ENCODE measurements at places on chromosomes 12 and 14.
A peak's percentile ranks its signal among the peaks of the same experiment; 100 is the strongest.

- DNase-seq = no peak
Measured at GRCh38 chr12:111057701-111058425, 137.5 kb upstream of the MYL2 start.

- DNase-seq = no peak
Measured at GRCh38 chr14:34895277-34895676, 20.1 kb upstream of the BAZ1A start.

DNA sequence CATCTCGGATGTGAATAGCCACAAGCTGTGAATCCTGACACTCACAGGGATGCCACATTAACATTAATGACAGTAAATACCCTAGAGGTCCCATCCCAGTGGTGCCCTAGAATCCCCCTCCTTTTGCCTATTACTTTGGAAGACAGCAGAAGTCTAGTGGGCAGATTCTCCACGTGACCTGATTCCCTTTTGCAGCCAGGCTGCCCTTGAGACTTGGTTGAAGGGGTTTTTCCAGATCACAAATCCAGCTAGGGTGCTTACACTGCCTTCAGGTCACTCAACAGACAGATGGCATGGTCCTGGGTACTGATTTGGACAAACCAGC is 8.7 kb downstream of the HDAC7 start:
- DNase-seq = no peak

- DNase-seq = peak; percentile 62
Measured at GRCh38 chr12:123011701-123012100, 31.2 kb downstream of the ARL6IP4 start.

- no peak for DNase-seq
Measured at GRCh38 chr12:51771008-51771407, 77.5 kb downstream of the FIGNL2 start.

- DNase-seq = peak; percentile 17
Measured at GRCh38 chr12:40829738-40830144, 137.5 kb downstream of the CNTN1 start.

DNA sequence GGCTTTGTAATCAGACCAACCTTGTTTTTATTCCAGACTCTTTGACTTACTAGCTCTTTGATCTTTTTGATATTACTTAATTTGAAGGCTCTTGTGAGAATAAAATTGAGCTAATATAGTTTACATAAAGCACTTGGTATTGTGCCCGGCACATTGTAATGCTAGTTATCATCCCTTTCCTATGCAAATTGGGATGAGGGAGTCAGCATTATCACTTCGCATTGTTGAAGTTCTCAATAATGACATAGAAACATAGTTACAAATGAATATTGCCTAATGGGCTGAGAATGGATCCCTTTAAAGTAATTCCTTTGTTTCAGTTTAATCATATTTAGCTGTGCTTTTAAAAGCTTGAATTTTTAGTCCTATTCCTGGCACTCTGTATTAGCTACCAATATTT is 36.6 kb downstream of the SUPT16H start:
- DNase-seq = no peak

- no peak for DNase-seq
Measured at GRCh38 chr12:87085286-87085685, 829.1 kb upstream of the MGAT4C start.

GRCh38 chr14:43503508-43503907 is 1003.6 kb downstream of the FSCB start:
- DNase-seq = no peak

GRCh38 chr12:111269718-111270117 is 99.2 kb downstream of the PHETA1 start:
- no peak for DNase-seq

DNA sequence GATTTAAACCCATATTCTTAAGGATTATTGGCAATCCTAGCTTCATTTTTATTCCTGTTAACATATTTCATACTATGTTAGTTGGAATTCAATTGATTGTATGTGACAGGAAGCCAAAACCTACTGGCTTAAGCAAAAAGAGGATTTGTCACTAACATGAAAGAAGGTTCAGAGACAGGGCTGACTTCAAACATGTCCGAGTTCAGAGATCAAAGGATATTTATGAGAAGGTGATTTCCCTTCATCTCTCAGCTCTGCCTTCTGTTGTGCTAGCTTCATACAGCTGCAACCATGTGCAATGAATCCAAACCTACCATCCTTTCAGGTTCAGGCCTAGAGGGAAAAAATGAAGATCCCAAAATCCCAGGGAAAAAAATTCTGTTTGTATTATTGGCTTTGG is 349.7 kb downstream of the ATP23 start:
- no peak for DNase-seq

DNA sequence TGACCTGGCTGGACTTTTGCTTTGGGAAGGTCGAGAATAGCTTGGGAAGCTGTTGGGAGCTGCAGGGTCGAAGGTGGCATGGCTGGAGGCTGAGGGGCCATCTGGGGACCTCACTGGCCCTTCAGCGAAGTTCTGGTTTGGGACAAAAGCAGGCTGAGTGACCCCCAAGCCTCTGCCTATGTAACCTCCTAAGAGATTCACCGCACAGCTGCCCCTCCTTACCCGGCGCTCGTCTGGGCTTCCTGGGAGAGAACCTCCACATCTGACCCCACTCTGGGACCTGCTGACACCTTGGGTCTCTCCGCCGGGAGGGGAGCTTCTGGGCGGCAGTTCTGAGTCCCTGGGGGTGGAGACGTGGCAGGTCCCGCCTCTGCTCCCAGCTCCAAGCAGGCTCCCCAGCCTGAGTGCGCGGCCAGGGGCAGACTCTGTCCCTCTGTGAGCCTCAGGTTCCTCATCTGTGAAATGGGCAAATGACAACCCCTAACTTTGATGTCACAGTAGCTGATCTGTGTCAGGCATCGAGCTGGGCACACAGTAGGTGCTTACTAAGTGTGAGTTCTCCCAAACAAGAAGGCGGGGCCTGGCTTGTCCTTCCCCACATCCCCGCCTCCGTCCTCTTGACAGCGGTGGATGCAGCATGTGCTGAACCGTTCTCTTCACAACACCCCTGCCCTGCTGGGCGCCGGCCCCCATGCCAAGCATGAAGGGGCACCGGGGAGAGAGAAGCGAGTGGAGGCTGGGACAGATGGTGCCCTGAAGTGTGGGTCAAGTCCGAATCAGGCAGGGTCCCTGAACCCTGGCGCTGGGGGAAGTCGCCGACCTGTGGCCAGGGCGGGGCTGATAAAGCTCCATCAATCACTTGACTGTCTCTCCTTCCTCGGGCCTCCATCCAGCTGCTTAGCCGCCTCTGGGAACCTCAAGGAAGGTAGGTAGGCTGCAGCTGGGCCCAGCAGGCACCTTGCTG is 3.8 kb downstream of the EXOC3L4 start:
- no peak for DNase-seq

DNA sequence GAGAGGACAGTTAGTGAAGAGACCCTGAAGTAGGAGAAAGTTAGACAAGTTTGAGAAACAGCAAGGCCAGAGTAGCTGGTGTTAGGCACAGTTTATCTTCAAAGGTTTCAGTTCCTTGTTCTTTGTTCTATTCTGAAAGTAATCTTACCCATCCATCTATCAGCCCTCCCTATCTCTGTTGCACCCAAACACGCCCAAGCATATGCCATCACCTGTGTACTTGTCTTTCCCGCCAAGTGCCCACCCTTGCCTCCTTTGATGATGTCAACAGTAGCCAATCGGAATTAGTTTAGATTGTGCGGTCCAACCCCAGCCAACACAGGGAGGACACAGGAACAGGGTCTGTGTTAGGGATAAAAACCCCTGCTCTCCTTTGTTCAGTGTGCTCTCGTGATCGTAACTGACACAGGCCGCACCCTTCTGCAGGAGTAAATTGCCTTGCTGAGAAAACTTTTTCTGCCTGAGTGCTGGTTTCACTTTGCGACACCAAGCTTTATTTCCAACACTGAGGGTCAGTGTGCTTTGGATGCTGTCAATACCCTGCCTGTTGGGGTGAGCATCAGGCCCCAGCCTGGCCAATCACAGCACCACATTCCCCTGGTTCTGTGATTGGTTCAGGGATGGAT is 4.7 kb upstream of the TMEM229B start:
- no peak for DNase-seq
